ENCODE measurements at places on chromosomes 2 and 18. TPM values are rescaled to one million over a fixed set of nuclear protein-coding genes. Genes with fewer than 3 reads are reported as not detected.

Gene BMP10
- polyA plus RNA-seq, result not detected

Gene CAVIN2
- polyA plus RNA-seq, result 129 TPM

Gene NAPG
- 20.8 TPM for polyA plus RNA-seq

Gene CFC1
- polyA plus RNA-seq, result not detected

Gene DSG2
- 10.1 TPM for polyA plus RNA-seq

Gene NOL4
- polyA plus RNA-seq, result 1.3 TPM

Gene IL36A
- not detected for polyA plus RNA-seq
